M059J (cell line): ENCODE measurements at places on chromosomes 3 and 15. TPM values are rescaled to one million over a fixed set of nuclear protein-coding genes. Genes with fewer than 3 reads are reported as not detected.

- peak; percentile 41 for DNase-seq
Observed at GRCh38 chr15:100107606-100108225, 234.1 kb downstream of the ADAMTS17 start.

PLA2G4F gene
- total RNA-seq: not detected in 2 replicates

DNA sequence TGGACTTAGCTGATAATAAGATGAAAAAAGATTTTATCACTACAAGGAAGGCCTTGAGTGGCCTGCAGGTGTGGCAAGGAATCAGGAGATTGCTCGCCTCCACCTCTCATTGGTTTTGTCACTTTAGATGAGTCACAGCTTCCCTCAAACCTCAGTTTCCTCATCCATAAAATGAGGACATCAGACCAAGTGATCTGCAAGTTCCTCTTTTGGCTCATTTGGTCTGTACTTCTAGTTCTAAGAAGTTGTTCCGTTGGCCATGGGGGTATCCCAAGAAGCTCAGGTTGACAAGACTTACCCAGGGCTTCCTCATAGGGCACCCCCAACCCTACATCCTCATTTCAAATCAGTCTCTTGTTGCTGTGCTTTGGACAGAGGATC is 254.1 kb downstream of the UACA start:
- DNase-seq: no peak

GRCh38 chr3:59467476-59467875 is 417.7 kb upstream of the CFAP20DC start:
- DNase-seq: no peak

GOLGA8S gene
- total RNA-seq: not detected in 2 replicates

DNA sequence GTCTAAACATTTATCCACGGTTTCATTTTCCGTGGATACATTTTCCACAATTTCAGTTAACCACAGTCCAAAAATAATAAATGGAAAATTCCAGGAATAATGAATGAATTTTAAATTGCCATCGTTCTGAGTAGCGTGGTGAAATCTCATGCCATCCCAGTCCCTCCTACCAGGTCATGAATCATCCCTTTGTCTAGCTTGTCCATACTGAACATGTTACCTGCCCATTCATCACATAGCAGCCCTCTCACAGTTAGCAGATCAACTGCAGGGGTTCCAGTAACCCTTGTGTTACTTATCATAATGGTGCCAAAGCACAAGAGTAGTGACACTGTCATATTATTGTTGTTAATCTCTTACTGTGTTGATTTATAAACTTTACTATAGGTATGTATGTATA is 124.5 kb downstream of the GSK3B start:
- DNase-seq: no peak

CACNA2D3 gene
- total RNA-seq: 0.91 TPM in 2 replicates

GRCh38 chr15:45144775-45145174 is 15.0 kb downstream of the DUOX1 start:
- no peak for DNase-seq

TICRR gene
- 6.6 and 12.0 TPM in 2 replicates for total RNA-seq

DNA sequence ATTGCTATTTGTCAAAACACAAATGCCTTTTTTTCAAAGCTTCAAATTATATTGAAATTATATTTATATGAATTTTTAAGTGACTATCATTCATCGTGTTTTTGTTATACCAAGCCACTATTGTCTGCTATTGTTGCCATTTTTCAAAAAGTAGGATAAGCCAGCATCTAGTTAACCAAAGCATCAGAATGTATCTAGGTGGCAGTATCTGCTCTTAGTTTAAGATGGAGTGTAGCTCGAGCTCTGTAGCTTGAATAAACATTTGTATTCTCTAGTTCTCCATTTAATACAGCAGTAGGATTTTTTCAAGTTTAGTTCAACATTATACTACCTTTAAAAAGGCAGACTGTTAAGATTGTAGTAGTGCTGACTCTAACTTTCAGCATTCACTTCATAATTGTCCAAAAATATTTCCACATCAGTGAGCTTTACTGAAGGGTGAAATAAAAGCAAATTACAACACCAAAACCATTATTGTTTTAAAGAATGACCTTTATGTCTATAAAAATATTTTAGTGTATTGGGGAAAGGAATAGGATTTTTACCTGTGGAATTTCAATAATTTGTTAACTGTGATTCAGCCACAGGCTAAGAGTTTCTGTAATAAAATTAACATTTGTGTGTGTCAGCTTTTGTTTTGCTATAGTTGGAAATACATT is 19.6 kb upstream of the C15orf61 start:
- DNase-seq: peak; percentile 57

UROC1 gene
- total RNA-seq: 0.02 TPM in 1 of 2 replicates, not detected in the other

P2RY13 gene
- not detected in 2 replicates for total RNA-seq

DNA sequence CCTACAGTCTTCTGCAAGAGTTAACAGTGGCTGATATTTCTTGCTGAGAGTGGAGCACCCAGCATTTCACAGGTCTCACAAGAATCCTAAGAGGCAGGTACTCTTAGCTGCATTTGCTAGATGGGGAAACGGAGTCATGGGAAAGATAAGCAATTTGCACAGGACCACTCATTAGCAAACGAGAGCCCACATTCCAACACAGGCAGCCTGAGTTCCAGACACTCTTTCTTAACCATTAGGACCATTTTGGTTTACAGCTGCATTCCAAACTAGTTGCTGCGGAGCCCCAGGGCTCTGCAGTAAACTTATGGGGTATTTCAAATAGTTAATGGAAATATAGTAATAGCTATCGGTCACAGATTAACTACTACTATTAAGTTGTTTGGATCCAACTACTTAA is 42.5 kb downstream of the LYZL4 start:
- no peak for DNase-seq

DUOX1 gene
- not detected in 2 replicates for total RNA-seq

CLDND1 gene
- 269 and 350 TPM in 2 replicates for total RNA-seq

DNA sequence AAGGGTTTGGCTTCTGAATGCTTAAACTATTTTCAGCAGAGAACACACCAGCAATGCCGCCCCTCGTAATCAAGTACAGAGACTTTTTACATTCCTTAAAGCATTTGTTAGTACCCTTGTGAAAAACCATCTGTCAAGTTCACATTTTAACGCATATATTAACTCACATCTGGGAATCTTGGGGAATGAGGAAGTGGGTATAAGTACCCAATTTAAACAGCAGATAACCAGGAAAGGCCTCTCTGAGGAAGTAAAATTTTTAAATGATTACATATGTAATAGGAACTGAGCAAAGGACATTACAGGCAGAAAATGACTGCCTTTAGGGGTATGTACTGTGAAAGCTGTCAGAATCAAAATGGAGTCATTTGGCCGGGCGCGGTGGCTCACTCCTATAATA is 12.8 kb upstream of the CFAP44 start:
- DNase-seq: no peak

KLHL40 gene
- not detected in 2 replicates for total RNA-seq

ZNF609 gene
- 10.6 and 18.1 TPM in 2 replicates for total RNA-seq

DNA sequence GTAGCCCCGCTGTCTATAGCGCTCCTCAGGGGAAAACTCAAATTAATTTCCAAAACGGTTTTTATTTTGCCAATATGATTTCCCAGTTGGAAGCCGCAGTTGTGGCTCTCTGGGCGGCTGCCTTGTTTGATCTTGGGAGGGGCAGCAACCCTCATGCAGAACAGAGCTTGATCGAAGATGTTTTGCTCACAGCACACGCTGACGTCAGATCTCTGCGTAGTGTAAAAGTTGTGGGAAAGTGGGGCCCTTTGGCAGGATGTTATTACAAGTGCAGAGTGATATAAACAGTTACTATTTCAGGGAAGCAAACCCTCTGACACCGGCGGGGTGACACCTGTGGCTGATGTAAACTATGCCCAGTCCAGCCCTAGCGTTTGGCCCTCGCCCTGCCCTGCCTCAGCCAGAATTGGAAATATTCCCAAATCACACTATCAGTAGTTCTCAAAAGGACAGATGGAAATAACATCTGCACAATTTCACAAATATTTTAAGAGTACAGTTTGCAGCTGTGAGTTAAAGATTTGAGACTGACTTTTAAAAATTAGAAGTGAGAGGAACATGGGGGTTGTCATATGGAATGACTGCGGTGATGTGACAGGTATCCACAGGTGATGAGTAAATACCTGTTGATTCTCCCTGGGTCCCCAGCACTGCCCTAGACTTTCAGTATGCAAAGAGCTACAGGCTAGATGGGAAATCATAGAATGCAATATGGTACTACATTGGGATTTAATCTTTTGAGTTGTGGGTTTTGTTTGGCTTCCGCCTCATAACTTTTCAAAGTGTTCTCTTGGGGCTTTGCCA is 1.7 kb downstream of the SYNM start:
- DNase-seq: no peak

DNA sequence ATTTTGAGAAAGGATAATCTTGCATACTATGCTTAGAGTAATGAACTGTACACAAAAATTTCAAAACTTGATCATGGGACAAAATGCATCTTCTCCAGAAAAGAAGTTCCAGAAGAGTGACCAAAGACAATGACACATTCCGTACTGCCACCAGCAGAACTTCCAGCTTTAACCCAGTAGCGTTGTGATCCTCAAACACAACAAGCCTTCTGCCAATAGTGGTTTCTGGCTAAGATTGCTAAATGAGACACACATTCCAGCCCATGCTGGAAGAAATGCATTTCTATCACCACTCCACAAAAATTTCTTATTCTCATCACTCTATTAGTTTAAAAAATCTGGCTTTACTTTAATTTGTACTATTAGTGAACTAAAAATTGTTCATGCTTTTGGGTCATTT is 334.9 kb downstream of the TBC1D5 start:
- no peak for DNase-seq

LMAN1L gene
- not detected in 2 replicates for total RNA-seq

- DNase-seq: no peak
Observed at GRCh38 chr3:129645286-129645685, 38.8 kb upstream of the PLXND1 start.

CD96 gene
- total RNA-seq: 0.05 and 0.22 TPM in 2 replicates

GRCh38 chr3:106458952-106459351 is 590.1 kb upstream of the CBLB start:
- DNase-seq: peak; percentile 45

DNA sequence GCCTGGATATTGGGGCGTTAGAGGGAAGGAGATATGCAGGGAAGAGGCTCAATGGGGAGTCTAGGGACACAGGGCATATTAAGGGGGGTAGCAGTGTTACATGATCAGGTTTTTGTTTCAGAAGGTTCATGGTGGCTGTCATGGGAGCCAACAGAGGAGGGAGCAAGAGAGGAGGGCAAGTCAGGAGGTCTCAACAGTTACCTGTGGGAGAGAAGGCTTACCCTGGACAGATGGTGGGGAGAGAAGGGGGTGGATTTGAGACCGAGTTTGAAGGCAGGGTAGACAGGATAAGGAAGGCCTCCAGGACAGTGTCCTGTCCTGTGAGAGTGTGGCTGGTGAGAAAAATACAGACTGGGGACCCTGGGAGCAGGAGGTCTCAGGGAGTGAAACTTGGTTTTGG is 3.8 kb upstream of the WNT7A start:
- DNase-seq: no peak

- DNase-seq: no peak
Observed at GRCh38 chr15:62446984-62447383, 281.9 kb upstream of the C2CD4B start.

GRCh38 chr3:5260992-5261501 is 73.5 kb downstream of the EDEM1 start:
- no peak for DNase-seq

RETNLB gene
- not detected in 2 replicates for total RNA-seq

PRKCD gene
- total RNA-seq: 1.5 and 4.3 TPM in 2 replicates

NLGN1 gene
- total RNA-seq: 4.2 and 10.6 TPM in 2 replicates
